ENCODE measurements at places on chromosomes 11 and 22.

DNA sequence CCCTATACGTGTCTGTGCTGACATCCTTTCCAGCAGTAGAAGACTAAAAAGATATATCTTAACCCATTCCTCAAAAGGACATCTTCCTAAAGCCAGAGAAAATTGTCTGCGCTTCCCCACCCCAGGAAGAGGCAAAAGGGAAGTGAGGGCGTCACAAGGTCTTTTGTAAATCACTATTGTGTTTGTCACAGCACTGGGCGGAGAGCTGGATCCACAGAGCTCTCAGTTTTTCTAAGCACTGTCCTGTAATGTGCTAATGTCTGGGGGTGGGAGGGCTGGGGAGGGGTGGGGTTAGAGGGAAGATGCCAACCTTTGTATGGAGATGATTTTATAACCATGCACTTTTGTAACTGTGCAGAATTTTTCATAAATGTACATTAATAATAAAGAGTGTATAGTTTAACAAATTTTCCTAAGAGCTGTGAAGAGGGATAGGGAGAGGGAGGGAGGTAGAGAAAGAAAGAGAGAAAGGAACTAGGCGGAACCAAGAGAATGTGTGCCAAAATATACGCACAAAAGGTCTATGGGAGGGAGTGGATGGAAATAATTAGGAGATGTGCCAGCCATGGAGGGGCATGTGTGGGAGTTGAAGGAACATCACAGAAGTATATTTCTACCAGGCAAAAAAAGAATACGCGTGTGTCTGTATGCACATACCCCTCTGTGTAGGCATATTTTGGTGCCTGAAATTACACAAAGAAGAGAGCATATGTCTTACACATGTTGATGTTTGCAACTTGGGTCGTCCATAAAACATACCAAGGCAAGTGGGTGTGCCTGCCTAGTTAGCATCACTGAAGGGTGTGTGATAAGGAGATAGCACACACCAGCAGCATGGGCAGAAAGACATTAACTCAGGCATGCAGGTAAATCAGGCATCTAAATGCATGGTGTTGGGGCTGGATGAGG is 9.8 kb downstream of the LRRC55 start:
- DNase-seq, result no peak

- no peak for DNase-seq
Observed at GRCh38 chr22:44127356-44127755, 53.4 kb upstream of the PARVG start.

GRCh38 chr22:46040471-46041465 is 63.8 kb upstream of the WNT7B start:
- DNase-seq, result no peak

DNA sequence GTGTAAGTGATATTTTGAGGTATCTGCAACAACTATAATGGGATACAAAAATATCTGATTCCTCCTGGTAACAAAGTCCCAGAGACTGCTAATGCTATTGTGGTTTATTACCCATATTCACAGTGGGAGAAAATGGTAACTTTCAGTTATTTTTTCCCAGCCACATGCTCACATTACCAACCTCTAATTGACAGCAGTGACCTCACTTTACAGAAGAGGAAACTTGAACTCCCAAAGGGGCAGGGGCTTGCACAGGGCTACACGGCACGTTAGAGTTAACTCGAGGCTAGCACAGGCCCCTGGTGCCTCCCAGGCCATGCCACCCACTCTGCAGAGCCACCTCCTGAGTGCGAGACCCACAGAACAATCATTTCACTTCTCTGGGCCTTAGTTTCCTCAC is 132.4 kb downstream of the TENM4 start:
- no peak for DNase-seq

GRCh38 chr11:118442908-118443589 is 6.8 kb downstream of the KMT2A start:
- DNase-seq, result no peak

DNA sequence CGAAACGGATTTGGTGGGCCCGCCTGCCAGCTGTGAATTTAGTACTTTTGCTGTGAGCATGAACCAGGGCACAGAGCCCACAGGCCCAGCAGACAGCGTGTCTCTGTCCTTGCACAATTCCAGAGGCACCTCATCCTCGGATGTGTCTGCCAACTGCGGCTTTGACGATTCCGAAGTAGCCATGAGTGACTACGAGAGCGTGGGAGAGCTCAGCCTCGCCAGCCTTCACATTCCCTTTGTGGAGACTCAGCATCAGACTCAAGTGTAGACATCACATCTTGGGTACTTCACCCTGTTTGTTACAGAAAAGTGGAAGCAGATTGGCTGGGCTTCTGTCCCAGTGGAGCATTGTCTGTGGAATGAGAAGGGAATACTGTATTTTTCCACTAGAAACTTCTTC is 78.6 kb upstream of the MTNR1B start:
- no peak for DNase-seq

GRCh38 chr11:70699294-70700221 is 301.2 kb downstream of the CTTN start:
- DNase-seq, result no peak

DNA sequence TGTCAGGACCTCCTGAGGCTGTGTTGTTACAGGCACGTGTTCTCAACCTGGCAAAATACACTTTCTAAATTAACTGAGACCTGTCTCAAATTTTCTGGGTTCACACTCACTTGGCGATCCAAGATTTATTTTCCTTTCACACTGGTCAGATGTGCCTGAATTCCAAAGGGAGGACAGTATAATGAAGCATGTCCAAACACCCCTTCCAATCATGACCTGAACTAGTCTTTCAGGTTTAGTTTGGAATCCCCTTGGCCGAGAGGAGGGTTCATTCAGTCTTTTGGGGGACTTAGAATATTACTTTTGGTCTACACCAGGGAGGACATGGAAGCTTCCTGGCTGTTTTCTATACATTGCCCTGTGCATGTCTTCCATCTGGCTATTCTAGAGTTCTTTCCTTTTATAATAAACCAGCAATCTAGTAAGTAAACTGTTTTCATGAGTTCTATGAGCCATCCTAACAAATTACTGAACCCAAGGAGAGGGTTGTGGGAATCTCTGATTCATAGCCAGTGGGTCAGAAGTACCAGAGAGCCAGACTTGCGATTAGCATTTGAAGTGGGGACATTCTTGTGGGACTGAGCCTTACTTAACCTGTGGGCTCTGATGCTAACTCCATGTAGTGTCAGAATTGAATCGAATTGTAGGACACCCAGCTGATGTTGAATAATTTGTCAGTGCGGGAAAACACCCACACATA is 14.8 kb upstream of the TMEM216 start:
- no peak for DNase-seq

DNA sequence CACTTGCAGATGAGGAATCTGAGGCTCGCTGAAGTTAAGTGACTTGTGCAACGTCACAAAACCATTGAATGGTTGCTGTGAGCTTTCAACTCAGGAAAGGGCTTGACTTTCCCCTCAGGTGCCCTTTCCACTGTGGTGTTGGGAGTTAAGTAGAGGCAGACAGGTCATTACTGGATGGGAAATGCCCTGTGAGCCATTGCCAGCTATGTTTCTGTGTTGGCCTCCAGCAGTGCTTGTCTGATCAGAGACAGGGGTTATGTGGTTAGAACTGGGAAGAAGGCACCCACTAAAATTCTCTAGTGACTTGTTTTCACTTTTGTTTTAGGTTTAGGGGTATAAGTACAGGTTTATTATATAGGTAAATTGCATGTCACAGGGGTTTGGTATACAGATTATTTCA is 96.6 kb downstream of the FDX1 start:
- DNase-seq, result no peak

GRCh38 chr22:39252461-39253434 is 8.0 kb upstream of the PDGFB start:
- DNase-seq, result no peak

DNA sequence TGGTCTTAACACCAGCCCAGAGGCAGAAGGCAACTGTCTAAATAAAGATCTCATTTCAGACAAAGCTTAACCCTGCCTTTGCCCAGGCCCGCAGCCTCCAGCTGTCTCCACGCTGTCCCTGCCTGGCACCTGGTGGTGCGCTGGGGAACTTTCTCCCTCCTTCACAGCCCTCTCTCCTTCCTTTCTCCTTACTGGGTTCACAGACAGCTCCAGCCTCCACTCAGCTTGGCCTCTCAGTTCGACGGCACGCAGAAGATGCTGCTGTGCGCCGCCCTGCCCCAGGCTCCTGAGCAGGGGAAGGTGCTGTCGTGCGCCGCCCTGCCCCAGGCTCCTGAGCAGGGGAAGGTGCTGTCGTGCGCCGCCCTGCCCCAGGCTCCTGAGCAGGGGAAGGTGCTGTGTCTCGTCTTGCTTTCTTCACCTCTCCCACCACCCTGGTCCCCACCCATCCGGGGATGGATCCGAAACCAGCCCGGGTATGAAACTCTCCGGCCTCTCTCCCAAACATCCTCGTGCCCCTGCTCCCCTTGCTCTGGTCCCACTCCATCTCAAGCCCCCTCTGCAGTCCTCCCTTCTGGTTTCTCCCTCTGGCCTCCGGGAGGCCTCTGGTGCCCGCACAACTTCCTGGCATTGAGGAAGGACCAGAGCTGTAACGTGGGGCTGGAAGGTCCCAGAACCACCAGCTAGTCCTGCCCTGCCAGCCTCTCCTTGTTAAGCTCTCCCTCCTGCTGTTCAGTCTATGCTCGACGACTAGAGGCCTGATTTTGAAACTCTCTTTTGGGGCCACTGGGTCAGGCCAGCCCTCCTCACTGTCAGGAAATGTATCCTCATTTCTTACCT is 22.9 kb upstream of the JAM3 start:
- DNase-seq, result no peak

- no peak for DNase-seq
Observed at GRCh38 chr11:121117788-121118187, 16.7 kb downstream of the TECTA start.

DNA sequence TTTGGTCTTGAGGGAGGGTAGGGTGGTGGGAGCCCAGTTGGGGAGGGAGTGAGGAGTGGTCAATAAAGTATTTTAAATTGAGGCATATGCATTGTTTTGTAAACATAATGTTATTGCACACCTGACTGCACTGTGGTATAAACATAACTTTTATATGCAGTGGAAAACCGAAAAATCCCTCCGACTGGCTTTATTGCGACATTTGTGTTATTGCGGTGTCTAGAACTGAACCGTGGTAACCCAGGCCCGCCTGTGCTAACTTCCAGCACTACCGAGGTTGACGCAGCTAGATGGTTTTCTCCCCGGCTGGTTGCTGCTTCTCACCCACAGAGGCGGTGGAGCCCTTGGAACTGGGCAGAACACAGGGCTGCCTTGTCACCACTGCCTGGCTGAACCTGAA is 7.6 kb upstream of the RNH1 start:
- DNase-seq, result no peak

GRCh38 chr11:87193756-87194470 is 156.2 kb downstream of the TMEM135 start:
- no peak for DNase-seq

DNA sequence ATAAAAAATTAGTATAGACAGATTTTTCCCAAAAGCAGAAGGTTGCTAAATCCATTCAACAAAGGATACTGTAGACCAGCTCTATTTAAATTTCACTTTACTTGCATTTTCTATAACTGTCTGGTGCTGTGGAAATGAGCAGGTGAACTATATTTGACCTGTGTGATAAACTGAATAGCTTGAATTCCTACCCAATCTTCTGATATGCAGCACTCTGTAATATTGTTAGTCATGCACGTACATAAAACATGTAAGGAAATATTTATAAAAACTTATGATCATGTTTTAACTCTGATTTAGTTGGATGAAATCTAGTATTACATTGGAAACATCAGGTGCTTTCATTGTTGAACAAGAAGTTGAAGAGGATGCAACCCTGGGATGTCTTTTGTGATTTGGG is 213.6 kb downstream of the DBX1 start:
- DNase-seq, result no peak

DNA sequence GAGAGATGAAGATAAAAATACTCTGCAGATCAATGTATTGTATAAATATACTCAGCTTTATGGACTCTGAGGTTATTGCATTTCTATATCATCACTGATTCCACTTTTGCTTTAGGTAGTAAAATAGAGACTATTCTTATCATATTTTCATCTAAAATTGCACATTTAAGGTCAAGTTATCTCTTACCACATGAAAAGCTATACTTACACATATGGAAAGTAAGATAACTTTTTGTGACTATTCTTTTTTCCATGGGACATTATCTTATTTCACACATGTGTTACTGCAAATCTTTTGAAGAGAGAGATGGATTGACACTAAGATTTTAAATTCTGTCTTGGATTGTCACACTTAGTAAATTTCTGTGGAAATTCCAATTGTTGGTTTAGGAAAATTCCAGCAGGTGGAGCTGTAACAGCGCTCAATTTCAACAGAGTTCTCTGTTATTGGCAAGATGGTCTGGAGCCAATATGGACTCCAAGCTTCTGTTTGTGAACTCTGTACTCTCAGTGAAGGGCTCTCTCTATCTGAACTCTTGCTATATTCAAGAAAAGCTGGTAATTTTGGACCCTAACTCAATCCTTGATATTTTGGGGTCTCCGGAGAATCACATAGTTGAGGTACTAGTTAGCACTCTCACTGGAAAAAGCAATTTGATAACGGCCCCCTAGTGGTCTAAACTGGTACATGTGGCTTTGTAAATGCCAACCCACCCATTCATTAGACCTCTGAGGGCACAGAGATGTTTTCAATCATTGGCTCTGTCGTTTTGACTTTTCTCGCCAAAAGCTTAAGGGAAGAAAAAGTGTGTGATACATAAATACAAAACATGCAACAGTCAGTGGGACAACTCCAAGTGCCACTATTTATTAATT is 429.7 kb downstream of the ETS1 start:
- peak; percentile 45 for DNase-seq

- DNase-seq, result no peak
Observed at GRCh38 chr11:117972629-117973502, 13.3 kb upstream of the IL10RA start.

DNA sequence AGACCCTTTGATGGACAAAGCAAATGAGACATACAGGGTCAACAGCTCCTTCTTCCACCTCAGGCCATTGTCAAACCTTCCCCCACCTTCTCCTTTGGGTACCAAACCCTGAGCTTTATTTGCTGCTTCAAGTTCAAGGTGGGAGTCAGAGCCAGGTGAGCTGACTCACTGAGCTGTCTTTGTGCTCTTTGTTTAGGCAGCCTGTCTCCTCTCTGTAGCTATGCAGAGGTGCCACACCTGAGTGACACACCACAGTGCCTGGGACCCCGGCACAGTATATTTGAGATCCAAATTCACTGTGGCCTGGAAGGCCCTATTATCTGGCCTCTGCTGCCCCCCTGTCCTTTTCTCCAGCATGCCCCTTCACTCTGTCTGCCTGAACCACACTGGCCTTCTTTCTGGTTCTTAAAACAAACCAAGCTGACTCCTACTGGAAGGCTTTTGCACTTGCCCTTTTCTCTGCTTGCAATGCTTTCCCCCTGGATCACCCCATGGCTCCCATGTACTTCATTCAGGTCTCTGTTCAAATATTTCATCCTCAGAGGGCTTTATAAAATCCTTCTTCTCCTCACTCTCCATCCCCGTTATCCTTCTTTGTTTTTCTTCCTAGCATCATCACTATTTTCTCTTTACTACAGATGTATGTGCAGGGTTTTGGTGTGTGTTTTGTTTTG is 16.1 kb downstream of the LMO2 start:
- no peak for DNase-seq
